ENCODE measurements at places on chromosomes 4 and X.

DNA sequence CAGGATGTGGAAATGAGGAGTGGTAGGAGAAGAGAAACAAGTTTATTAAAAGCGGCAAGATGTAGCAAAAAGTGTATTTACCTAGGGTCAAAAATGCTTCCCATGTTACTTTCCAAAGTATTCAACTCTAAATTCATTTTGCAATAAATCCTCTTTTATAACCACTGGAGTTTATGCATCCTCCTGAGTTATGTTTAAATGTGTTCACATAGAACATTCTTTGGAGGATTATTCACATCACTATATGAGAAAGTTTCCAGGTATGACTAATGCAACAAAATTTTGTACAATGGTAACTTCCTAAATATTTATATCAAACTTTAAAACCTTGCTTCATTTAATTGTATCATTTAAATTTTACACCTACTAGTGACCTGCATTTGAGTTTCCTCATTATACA is 870.6 kb upstream of the SLIT2 start:
- no peak for DNase-seq

- no peak for DNase-seq
These were observed 7.2 kb downstream of the USP11 start for GRCh38 chrX:47239898-47240545.

- DNase-seq = no peak
These were observed 120.4 kb upstream of the IL1RAPL2 start for GRCh38 chrX:104445591-104445990.

GRCh38 chr4:68490826-68491457 is 43.7 kb downstream of the TMPRSS11E start:
- no peak for DNase-seq

DNA sequence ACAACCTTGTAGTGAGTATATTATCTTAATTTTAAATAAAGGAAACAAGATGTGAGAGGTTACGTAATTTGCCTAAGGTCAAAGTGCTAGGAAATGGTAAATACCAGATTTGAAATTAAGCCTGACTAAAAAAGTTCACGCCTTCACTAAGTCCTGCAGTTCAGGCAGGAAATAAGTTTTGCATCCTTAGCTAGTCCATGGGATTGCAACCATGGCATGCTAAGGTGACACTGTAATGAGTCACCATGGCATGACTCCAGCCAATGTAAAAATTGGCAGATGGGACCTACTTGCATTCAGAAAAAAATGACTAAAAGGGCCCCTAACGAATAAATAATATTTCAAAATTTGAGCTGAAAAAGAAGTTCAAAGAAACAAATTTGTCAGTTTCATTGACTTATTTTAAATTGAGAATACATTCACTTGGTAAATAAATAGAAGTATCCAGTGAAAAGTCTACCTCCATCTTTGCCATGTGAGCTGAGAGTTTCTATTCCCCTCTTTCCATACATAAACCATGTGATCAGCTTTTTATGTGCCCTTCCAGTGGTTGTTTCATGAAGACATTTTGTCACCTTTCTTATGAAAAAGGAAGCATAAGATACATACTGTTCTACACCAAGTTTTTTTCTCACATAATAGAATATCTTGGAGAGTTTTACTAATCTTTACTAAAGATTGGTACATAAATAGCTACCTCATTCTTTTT is 72.4 kb downstream of the ANKRD50 start:
- DNase-seq = no peak

GRCh38 chr4:181702864-181703495 is 540.2 kb upstream of the TENM3 start:
- DNase-seq = no peak

DNA sequence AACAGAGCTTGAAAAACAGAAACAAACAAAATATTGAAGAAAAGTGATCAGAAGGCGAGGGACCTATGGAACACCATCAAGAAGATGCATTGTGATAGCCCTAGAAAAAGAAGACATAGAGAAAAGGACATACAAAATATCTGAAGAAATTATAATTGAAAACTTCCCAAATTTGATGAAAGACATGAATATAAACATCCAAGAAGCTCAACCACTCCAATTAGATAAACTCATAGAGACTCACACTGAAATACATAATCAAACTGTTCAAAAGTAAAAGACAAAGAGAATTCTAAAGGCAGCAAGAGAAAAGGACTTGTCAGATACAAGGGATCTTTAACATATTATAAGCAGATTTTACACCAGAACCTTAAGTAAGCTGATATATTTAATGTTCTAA is 869.8 kb downstream of the PCDH18 start:
- DNase-seq = no peak

DNA sequence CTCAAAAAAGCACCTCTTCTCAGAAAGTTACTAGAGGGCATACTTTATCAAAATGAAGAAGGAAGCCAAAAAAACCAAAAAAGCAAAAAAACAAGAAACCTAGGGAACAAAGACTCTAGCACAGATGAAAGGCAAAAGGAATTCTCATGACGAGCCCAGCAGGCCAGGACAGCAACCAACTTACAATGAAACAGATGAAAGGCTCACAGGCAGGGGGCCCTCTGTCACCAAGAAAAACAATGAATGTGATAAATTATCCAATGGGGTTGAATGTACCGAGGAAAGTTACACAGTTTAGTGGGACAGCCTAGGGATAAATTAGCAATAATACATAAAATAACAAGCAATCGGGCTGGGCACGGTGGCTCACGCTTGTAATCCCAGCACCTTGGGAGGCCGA is 79.0 kb downstream of the GPR82 start:
- DNase-seq = no peak

GRCh38 chr4:182862141-182862875 is 54.9 kb downstream of the DCTD start:
- DNase-seq = no peak

DNA sequence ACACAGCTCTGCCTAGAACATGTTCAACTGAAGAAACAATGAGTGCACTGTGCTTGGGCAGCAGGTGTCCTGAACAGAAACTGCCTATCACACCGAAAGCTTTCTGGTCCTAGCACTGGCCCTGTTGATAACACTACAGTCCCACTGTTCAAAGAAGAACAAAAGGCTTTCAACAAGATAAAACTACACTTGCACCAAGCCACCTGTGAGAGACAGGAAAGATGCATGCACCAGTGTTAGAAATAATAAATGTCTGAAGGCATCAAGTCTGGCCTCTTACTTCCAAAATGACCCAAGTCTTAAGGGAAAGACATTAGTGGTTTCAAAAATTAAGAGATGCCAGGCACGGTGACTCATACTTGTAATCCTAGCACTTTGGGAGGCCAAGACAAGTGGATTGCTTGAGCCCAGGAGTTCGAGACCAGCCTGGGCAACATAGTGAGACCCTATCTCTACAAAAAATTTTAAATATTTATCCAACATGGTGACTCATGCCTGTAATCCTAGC is 68.7 kb downstream of the APBB2 start:
- DNase-seq = no peak

DNA sequence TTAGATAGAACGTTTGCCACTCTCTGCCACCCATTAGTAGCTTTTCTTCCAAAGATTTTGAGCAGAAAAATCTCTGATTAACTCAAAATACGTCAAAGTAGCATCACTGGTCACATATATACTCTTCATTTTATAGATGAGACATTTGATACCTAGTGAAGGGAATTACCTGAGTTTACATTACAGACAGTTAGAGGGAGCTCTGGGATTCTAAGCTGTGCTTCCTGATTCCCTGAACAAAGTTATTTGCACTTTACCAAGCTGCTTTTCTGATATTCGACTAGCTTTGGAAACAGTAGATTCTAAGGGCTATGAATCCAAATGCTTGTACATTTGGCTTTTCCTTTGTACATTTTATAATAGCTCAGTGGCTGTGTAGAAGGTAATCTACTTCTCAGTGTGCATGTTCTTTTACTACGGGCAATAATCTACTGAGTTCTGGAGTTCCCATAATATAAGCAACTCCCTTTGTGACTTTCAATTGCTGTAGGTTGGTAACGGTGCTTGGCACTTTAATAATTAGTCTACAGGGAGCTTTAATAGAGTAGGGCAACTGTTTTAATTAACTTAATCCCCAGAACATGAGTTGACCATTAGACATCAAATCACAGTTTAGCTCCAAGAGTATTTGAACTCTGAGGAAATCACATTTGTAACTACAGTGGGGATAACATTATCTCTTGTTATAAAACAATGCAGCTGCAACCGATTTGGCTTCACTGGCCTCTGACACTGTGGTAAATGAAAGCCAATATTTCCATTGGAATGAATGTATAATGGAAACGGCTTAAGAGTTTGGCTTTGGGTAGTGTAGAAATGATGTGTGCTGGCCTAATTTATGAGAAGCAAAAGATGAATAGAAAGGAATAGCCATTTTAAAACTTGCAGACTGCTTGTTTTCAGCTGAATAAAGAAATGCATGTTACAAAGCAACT is 1602.4 kb downstream of the STIM2 start:
- no peak for DNase-seq

DNA sequence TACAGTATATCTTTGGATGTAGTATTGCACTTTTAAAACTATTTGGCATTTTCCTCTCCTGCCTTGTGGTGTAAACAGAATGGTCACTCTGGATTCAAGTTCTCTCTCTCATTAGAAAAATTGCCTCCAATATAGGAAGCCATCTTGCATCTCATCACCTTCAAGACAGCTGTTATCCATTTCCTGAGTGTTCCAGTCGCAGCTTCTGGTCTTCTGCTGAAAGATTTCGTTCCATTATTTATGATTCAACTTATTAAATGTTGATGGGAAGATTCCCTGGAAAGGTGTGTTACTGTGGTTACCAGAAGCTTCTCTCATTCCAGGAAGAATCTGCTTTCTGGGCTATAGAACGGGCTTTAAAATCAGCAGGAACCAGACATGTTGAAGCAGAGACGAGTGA is 568.3 kb upstream of the SLIT2 start:
- no peak for DNase-seq

DNA sequence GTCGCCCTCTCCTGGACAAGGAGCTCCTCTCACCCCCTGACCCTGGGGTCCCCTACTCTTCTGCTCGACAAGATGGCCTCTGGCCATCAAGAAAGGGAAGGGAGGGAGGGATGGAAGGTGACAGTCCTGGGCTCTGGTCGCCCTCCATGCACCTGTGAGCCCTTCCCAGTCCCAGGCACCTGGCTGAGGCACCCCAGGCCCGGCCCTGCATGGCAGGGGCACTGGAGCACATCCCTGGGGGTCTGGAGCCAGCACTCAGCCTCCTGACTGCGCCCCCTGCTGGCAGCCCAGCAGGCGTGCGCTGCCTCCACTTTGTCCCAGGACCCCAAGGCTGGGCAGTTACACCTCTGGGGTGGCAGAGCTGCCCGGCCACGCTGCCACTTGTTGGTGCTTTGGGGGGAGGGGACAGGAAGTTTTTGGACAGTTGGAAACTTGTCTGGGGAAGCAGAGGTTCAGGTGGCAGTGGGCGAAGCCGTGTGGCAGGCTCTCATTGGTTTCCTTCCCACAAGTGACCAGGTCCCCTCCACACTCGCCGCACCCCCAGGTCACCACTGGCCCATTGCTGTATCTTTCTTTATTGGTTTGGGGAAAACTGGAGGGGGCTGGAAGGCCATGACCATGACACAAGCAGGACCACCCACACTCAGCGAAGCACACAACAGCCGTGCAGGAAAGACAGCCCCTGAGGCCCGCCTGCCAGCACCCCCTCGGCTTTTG is 4.3 kb downstream of the PNCK start:
- DNase-seq = no peak

DNA sequence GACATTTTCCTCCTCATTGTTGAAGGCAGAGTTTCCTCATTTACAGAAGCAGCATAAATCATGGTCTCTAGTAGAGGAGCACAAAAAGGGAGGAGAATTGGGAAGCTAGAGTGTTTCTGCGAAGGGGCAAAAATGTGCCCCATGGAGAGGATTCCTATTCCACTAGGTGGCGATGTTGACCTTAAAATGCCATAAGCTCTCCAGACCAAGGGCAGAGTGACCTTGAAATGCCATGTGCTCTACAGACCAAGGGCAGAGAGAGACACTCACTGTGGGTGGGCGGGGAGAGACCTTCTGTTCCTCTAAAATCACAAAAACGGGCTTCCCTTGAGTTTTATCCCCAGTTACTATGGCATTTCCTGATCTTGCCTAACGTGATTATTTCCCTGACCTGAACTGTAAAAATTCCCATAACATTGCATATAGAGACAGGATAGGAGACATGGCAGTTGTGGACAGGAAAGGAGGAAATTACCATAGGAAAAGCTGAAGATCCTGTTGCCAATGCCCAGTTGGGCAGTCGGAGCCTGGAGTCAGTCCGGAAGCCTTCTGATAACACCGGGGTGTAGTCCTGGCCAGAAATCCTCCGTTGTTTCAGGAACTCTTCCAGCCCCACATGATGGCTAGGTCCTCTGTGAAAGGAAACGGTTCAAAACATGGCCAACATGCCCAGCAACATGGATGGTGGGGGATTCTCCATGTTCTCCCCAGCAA is 567.7 kb downstream of the MAGEB5 start:
- DNase-seq = peak; percentile 2

DNA sequence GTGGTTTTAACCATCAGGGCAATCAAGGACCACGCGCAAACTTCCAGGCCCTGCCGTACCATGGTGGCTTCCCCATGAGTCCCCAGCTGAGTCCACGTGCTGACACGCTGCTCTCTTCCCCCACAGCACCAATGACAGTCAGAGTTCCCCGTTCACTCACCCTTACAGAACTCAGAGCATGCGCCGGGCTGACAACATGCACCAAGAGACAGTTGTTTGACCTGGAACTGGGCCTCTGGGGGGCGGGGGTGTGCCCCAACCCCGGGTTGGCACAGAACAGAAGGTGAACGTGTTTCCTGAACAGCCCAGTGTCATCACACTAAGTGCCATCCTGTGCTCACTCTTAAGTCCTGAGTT is 29.4 kb downstream of the IRF2 start:
- DNase-seq = no peak

DNA sequence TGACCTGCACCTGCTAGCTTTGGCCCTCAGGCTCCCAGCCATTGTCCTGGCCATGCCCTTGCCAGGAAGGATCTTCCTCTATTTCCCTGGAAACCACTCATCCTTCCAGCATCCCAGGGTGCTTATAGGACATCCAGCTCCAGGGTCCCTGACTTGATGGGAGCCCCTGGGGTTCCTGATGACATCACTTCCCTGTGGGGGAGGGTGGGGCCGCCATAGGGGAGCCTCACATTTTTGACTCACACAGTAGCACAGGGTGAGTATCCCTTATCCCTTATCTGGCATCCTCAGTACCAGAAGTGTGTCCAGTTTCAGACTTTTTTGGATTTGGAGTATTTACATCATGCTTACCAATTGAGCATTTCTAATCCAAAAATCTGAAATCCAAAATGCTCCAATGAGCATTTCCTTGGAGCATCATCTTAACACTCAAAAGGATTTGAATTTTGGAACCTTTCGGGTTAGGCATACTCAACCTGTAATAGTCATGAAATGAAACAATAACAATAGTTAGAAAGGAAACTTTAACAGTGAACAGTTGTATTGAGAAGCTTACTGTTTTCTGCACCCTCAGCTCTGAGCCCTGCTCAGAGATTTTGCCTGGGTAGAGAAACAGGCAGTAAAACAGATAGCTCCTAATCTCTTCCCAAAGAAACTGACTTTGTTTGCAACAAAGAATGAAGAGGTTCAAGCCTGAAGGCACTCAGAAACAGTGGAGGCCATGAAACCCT is 22.1 kb downstream of the TNIP2 start:
- DNase-seq = no peak

- DNase-seq = no peak
These were observed 693 bp downstream of the OCIAD1 start for GRCh38 chr4:48831532-48832030.
